ENCODE measurements at places on chromosomes 13 and 19.
A peak's percentile ranks its signal among the peaks of the same experiment; 100 is the strongest.

DNA sequence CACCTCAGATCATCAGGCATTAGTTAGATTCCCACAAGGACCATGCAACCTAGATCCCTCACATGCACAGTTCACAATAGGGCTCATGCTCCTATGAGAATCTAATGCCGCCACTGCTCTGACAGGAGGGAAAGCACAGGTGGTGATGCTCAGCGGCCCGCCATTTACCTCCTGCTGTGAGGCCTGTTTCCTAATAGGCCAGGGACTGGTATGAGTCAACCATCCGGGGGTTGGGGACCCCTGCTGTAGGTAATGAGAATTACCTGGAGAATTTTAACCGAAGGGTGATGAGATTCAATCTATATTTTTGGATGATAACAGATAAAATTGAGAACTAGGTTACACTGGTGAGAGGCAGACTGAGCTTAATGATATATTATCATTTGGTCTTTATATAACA, 101.4 kb downstream of the LACC1 start:
- no peak for DNase-seq

GRCh38 chr19:46963093-46963734, 56.4 kb upstream of the NPAS1 start:
- no peak for DNase-seq

DNA sequence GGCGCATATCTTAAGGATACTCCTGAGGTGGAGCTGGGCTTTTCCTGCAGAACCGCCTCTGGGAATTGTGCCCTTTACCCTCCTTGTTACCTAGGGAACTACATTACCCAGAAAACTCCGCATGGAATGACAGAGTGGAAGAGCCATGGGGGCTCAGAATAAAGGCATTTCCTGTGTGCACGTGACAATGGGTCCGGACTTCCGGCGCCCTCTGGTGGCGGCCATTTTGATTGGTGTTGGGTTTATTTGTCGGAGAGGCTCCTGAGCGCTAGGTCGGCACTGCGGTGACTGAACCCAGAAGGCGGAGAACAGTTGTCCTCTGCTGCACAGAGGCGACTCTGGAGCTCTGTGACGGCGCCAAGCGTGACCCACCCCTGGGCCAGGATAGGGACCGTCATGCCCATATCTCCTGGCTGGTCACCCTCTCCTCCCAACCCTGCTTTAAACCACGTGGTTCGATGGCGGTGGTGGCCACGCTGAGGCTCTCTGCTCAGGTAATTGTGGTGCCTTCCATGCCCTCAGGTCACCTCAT, at the start of gene ZNF587B:
Gene ZNF587B (plus strand): TSS at position 229 of the 532 bp plus-strand sequence. CDS start 230 bp downstream, at position 459.
- DNase-seq, result peak; percentile 32

GRCh38 chr13:104586051-104586746, 1520.0 kb upstream of the SLC10A2 start:
- no peak for DNase-seq

- DNase-seq, result no peak
Observed at GRCh38 chr19:28602675-28603298, 610.2 kb downstream of the UQCRFS1 start.

GRCh38 chr13:83499286-83499685, 383.0 kb downstream of the SLITRK1 start:
- DNase-seq, result no peak

DNA sequence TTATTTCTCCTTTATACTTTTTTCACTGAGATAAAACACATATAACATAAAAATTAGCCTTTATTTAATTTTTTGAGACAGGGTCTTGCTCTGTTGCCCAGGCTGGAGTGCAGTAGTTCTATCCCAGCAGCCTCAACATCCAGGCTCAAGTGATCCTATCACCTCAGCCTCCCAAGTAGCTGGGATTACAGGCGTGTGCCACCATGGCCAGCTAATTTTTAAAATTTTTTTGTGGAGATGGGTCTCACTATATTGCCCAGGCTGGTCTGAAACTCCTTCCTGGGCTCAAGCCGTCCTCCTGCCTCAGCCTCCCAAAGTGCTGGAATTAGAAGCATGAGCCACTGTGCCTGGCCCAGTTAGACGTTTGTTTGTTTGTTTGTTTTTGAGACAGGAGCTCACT, 28.4 kb downstream of the CRTC1 start:
- no peak for DNase-seq

- no peak for DNase-seq
Observed at GRCh38 chr13:36273431-36273830, 24.2 kb downstream of the CCDC169 start.

Measured in CD4-positive, alpha-beta T cell treated with Interferon gamma for 1 hour (primary cell).